Nasal cavity respiratory epithelium epithelial cell of viscerocranial mucosa (primary cell): ENCODE measurements at places on chromosomes 7 and 10. TPM values are rescaled to one million over a fixed set of nuclear protein-coding genes. Genes with fewer than 3 reads are reported as not detected.

Gene RBM20
- under 0.01 and 0.57 TPM in 2 replicates for total RNA-seq

Gene GIMAP4
- not detected in 2 replicates for total RNA-seq

Gene C10orf105
- total RNA-seq, result not detected in 2 replicates

Gene MEOX2
- total RNA-seq, result not detected in 2 replicates

Gene NPTX2
- total RNA-seq, result under 0.01 and 0.07 TPM in 2 replicates

Gene ZC3HAV1L
- total RNA-seq, result 4.8 and 19.4 TPM in 2 replicates

Gene DENND2A
- not detected in 2 replicates for total RNA-seq

Gene SERPINE1
- 18.5 and 176 TPM in 2 replicates for total RNA-seq

Gene SPDYE2
- not detected in 2 replicates for total RNA-seq

Gene HSPA12A
- total RNA-seq, result 2.7 and 9.1 TPM in 2 replicates

Gene TAS2R41
- 0.07 TPM in 1 of 2 replicates, not detected in the other for total RNA-seq

Gene OR2A5
- not detected in 2 replicates for total RNA-seq

Gene PLEKHS1
- 0.28 TPM in 1 of 2 replicates, not detected in the other for total RNA-seq

Gene EPO
- total RNA-seq, result not detected in 2 replicates

Gene FAM237B
- total RNA-seq, result not detected in 2 replicates

Gene DGKI
- total RNA-seq, result under 0.01 and 1.1 TPM in 2 replicates

Gene ACBD7
- under 0.01 and 0.07 TPM in 2 replicates for total RNA-seq

Gene TMEM236
- under 0.01 and 0.07 TPM in 2 replicates for total RNA-seq

Gene KRIT1
- total RNA-seq, result 44.1 and 59.9 TPM in 2 replicates

Gene AGAP5
- total RNA-seq, result 1.7 and 3.7 TPM in 2 replicates

Gene DMTF1
- total RNA-seq, result 43.4 and 75.2 TPM in 2 replicates
